ENCODE measurements at places on chromosomes 7 and 10. TPM values are rescaled to one million over a fixed set of nuclear protein-coding genes. Genes with fewer than 3 reads are reported as not detected.

DNA sequence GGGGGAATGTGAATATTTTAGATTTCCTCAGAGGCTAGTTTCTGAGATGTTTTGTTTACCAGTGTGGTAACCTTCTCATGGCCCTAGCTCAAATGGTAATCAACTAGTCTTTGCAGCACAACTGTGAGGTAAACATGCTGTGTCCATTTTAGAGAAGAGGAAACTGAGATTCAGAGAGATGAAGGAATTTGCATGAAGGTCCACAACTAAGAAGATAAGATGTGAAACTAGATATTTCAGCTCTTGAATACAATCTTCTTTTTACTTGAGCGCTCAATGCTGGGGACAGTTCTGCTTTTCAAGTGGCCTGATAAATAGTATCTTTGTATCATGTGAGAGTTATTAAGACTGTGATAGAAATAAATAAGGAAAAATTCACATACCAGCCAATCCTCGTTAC lies 245.4 kb downstream of the AUTS2 start:
- DNase-seq, result no peak

GRCh38 chr10:117346574-117346973 lies 28.7 kb downstream of the PDZD8 start:
- no peak for DNase-seq

GRCh38 chr10:4283846-4284610 lies 499.0 kb upstream of the KLF6 start:
- DNase-seq, result peak; percentile 73

- no peak for DNase-seq
Measured at GRCh38 chr10:78375854-78376785, 342.5 kb downstream of the RPS24 start.

- no peak for DNase-seq
Measured at GRCh38 chr7:8601121-8601520, 167.7 kb downstream of the NXPH1 start.

- DNase-seq, result no peak
Measured at GRCh38 chr10:77927402-77928246, 1.1 kb upstream of the DLG5 start.

GRCh38 chr10:7075110-7075509 lies 335.7 kb downstream of the SFMBT2 start:
- no peak for DNase-seq

DNA sequence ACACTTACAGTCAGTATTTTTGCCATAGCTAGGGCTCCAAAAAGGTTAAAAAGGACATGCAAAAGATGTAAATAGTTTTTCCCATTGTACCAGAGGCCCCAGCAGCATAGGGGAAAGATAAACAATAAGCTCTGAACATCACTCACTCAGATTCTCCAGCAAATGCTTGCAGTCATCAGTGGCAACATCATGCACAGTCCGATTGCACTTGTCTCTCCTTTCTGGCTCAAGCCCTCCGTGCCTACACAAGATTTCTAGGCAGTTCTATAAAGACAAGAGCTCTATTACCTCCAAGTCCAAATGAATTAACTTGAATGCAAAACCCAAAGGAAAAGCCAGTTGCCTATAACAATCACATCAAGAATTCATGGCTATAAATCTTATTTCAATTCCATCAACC lies 106.3 kb downstream of the CTTNBP2 start:
- DNase-seq, result no peak

NDUFB8 gene
- total RNA-seq, result 431 TPM

EPO gene
- not detected for total RNA-seq
